ENCODE measurements at places on chromosomes 16 and 17. TPM values are rescaled to one million over a fixed set of nuclear protein-coding genes. Genes with fewer than 3 reads are reported as not detected.

Gene TMEM95
- total RNA-seq: not detected

GRCh38 chr16:73483076-73483791 is 435.3 kb upstream of the ZFHX3 start:
- no peak for DNase-seq

DNA sequence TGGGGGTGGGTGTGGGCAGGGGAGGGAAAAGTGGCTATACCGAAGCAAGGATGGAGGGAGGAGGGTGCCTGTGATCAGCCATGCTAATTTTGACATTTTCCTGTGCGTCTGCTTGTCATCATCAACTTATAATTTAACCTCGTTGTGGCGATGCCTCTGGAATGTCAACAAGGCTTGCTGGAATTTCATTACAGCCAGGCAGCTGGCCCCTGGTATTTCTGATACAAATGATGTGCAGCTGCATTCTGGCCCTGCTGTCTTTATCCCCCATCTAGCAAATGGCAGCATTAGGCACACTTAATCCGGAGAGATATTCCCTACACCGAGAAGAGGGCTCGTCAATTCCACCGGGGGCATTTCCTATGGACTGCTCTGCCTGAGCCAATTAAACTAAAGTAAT is 278.3 kb upstream of the CCL2 start:
- DNase-seq: no peak

Gene CDH13
- total RNA-seq: 28.9 TPM

DNA sequence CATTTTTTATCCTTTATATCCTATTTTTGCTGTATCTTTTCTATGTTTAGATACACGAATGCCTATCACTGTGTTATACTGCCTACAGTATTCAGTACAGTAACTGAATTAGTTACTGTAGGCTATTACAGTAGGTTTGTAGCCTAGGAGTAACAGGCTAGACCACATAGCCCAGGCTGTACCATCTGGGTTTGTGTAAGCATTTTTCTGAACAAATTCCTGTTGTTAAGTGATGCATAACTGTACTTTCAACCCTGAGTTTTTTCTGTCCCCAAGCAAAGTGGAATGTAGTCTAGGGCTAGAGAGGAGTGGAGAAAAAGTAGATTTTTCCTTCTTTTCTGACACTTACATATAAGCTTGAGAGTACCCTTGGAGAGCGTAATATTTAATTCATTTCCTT is 282.1 kb downstream of the HS3ST3B1 start:
- DNase-seq: no peak

Gene MT1H
- total RNA-seq: not detected

DNA sequence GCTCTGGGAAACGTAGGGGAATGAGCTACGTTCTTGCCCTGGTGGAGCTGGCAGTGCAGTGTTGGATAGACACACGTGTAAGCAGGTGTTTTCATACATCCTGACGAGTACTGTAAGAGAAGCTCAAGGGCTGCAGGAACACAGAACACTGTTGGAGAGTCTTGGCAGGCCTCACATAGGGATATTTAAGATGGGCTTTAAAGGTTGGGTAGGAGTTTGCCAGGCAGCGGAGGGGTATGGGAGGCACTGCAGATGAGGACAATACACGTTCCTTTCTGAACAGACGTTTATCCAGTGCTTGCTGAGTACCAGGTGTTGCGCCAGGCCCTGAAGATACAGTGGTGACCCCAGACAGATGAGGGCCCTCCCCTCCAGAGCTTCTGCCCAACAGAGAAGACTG is 6.3 kb downstream of the KDM8 start:
- no peak for DNase-seq

DNA sequence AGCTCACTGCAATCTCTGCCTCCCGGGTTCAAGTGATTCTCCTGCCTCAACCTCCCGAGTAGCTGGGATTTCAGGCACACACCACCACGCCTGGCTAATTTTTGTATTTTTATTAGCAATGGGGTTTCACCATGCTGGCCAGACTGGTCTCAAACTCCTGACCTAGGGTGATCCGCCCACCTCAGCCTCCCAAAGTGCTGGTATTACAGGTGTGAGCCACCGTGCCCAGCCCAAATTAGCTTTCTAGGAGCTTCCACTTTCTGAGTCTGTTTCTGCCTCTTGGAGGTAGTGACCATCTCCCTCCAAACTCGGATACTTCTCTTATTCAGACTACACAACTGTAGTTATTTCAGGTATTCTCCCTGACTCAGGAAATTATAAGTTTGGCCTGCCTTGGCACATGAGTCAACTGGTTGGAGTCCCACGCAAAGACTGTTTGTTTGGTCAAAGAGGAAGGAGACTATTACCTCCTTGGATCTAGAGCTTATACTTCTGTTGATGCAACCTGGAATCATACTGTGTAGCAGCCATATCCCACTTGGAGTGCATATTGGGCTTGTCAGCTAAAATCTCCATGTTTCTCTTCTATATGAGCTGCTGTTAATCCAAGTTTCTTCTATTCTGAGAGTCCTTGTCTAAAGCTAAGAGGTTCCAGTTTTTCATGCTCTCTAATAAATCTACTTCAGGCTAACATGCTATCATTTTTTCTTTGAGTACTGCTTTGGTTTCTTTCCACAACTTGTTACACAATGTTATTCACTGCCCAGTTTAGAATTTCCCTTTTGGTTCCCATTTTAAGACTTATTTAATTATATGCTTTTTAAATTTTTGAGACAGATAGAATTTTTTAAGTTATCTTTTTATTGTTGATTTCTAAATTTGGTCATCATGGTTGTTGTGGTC is 7.5 kb downstream of the IL4R start:
- DNase-seq: no peak

DNA sequence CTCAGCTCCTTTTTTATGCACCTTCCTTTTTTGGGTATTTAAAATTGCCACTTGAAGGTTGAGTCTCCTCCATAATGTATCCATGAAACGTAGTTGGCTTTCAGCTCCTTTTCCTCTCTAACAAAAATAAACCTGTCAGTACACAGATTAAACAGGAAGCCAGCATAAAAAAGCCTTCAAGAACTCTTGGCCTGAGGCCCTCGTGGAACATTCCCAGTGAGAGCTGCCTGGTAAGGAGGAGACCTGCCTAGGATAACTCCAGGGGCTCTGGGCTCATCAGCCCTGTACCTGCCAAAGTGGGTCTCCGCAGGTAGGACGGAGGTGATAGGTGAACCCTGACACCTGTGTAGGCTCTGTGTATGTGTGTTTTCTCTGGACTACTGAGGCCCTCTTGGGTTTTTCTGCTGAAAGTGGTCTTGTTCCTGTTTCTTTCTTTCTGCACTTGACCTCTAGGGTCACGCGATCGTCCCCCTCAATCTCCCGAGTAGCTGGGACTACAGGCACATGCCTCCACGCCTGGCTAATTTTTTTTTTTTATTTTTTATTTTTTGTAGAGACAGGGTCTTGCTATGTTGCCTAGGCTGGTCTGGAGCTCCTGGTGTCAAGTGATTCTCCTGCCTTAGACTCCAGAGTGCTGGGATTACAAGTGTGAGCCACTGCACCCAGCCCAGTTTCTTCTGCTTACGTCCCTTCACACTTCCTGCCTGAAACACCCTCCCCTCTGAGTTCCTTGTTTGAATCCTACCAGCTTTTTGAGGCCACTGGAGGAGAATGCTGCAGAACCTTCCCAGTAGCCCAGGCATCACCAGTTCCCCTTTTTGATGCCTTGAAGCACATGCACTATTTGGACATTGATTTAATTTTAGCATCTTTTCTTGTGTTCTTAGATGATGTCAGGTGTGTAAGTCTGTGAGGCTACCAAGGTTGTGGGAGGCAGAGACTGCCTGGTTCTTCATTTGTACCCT is 9.8 kb downstream of the PGS1 start:
- DNase-seq: no peak

- DNase-seq: peak; percentile 67
These were observed 343.0 kb upstream of the DYNLRB2 start for GRCh38 chr16:80197741-80198201.

Data from skin of body (tissue), 3 donors.